NCI-H2029 (cell line): ENCODE measurements at places on chromosomes 16 and 17.

DNA sequence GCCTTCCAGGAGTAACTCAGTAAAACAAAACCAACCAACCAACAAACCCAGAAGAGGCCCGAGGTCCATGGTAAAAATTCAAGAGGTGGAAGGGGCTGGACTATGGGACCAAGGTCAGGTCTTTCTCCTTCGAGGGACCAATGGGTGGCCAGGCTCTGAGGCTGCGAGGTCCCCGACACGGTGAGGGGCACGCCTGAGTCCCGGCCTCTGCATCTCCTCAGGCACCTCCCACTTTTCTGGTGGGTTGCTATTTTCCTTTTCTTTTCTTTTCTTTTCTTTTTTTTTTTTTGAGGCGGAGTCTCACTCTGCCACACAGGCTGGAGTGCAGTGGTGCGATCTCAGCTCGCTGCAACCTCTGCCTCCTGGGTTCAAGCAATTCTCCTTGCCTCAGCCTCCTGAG is 18.0 kb downstream of the CD7 start:
- no peak for DNase-seq

DNA sequence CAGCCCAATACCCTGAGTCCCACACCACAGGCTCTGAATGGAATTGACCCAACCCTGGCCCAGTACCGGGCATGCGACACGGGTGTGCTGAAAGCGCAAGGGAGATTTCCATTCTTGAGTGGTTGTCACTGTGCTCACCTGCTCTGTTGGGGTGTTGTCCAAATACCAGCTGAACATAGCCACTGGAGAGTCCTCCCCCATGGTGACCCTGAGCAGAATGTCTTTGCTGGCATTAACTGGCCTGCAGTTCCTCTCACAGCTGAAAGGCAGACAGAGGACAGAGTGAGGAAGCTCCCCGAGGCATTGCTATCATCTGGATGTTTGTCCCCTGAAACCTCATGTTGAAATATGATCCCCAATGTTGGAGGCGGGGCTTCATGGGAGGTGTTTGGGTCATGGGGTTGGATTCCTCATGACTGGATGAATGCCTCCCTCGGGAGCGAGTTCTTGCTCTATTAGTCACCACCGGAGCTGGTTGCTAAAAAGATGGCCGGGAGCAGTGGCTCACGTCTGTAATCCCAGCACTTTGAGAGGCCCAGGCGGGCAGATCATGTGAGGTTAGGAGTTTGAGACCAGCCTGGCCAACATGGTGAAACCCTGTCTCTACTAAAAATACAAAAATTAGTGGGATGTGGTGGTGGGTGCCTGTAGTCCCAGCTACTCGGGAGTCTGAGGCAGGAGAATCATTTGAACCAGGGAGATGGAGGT is 57.3 kb upstream of the BCO1 start:
- DNase-seq, result peak; percentile 22

DNA sequence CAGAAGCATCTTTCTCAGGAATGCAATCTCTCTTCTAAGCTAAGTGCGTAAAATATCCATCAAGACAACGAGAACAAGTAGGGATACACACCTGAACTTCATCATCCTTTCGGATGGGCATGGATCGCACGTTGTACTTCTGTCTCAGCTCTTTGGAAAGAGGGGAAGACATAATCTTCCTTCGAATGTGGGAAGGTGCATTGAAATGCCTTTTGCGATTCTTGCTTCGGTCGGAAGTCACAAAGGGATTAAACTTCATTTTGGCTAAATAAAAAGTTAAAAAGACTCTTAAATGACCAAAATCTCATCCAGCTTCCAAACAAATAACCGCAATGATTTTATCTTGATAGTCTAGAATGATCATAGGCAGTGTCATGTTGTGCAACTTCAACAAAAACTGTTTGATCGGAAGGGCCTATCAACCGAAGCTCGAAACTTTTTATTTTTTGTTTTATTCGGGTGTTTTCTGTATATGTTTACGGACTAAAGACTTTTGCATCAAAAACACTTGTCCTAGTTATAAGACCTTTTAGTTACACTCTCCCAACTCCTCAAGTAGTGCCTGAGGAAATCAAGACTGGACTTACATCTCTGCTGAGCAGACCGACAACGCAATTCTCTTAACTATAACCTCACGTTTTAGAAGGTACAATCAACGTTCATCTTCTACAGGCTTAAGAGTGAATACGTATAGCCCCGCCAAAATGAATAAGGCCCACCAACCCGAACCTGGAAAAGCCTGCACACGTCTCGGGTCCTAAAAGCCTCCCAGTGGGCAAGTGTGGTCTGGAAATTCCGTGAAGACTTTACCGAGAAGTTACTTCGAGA is 727 bp downstream of the RPL26 start:
- DNase-seq, result no peak

DNA sequence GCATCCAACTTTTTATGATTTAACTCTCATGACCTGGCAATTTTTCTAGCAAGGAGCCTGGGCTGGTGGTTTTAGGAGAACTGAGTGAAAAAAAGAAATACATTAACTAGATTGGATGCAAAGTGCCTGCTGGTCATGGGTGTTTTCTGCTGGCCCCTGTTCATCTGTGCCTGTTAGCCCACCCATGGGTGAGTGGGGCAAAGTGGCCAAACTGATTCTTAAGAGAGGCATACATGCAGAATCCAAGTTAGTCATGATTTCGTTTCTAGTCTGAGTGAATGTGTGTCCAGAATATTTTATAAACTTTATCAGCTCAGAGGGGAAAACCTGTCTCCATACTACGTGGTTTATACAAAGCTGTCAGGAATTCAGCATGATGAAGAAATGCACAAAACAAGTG is 4.6 kb upstream of the ITGAD start:
- DNase-seq, result no peak

- no peak for DNase-seq
These were observed 18.7 kb upstream of the RFFL start for GRCh38 chr17:35082073-35082657.

DNA sequence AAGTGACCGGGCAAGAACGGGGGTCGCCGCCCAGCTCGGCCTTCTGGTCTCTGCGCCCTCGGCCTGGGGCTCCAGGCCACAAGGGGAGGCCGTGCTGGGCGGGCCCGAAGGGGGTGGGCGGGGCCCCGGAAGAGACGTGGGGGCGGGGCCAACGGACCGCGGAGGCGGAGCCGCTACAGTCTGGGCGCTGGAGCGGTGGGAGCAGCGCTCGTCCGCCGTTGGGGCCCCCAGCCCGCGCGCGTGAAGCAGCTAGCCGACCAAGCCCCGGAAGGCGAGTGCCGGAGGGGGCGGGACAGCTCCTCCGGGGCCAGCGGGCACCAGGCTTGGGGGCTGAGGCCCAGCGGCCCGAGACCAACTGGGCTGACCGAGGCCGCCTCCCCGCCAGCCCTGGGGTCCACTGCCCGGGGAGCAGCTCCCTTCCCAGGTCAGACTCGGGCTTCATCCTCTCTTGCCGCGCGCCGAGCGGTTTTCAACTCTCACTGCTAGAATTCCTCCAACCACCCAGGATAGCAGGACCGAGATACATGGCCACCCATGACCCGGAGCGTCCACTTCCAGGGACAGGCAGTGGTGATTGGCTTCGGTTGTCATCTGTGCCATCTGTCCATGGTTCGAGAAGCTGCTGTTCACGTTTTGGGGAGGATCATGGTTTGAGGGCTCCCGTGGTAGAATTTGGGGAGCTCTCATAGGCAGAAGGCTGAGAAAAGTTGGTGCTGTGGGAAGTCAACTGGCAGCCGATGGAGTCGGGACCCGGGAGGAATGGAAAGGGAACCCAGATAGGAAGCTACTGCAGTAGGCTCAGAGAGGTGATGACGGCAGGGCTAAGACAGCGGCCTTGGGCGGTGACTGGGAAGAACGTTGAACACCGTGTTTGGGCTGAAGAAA is 44.6 kb upstream of the LCMT1 start:
- peak; percentile 53 for DNase-seq

DNA sequence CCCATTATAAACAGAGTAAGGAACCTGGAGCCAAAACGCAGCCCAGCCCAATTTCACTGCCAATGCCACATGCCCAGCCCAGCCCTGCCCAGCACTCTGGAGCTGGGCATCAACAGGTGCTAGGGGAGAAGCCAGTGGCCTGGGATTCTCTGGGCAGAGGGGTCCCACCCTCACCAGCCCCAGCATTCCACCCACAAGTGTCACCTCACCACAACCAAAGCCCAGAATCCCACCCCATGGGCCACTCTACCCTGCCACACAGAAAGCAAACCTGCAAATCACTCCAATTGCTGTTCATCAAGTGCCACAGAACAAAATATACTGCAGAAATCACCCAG is 102.5 kb upstream of the CDH5 start:
- DNase-seq, result no peak

GRCh38 chr17:47803751-47804150 is 17.8 kb downstream of the OSBPL7 start:
- no peak for DNase-seq

DNA sequence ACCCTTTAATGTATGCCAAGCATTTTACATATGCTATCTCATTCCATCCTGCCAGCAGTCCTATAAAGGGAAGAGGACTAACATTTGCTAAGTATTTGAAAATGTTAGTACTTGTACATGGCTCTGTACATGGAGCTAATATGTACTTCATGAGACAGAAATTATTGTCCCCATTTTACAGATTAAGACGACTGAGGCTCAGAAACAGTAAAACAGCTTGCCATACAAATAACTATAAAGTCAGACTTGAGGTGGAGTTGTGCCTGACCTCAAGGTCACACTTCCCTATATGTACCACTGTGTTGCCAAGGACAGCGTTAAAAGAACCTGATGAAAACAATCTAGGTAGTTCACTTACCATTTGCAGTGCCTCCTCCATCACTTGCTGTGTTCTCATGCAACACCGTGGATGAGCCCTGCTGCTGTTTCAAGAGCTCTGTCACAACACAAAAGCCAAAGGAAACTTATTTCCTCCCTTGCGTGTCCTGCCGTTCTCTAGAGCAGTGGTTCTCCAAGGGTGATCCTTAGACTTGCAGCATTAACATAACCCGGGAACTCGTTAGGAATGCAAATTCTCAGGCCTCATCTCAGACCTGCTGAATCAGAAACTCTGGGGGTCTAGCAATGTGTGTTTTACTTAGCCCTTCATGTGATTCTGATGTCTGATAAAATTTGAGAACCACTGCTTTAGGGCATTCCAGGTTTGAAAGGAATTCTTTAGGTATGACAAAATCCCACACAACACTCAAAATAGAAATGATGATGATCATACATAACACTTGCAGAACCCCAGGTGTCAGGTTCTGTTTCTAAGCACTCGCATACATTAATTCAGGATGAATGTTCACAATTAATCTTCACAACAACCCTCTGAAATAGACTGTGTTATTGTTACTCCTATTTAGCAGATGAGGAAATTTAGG is 51.2 kb upstream of the MTMR4 start:
- no peak for DNase-seq

DNA sequence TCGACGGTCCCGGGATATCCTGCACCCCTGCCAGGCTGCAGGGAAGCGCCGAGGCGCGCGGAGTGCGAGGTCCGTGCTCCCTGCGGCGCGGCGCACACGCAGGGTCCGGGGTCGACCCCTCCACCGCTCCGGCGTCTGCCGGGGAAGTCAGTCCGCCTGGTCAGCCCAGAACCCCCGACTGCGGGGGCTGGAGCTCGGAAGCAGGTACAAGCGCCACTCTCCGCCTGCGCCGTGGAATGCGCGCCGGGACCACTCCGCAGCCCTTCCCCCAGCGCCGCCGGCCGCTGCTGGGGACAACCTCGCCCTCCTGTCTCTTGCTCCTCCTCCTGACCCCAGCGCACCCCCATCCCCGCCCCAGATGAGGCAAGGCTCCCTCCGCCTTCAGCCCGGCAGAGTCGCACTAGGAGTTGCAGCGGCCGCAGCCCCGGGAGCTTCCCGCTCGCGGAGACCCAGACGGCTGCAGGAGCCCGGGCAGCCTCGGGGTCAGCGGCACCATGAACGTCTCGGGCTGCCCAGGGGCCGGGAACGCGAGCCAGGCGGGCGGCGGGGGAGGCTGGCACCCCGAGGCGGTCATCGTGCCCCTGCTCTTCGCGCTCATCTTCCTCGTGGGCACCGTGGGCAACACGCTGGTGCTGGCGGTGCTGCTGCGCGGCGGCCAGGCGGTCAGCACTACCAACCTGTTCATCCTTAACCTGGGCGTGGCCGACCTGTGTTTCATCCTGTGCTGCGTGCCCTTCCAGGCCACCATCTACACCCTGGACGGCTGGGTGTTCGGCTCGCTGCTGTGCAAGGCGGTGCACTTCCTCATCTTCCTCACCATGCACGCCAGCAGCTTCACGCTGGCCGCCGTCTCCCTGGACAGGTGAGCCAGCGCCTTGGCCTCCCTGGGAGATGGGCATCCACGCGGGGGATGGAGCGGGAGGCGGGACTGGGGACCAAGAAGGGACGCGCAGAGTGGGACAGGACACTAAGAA is at the start of gene GALR2:
TSS of gene GALR2 (plus strand) at position 392 of the 974 bp plus-strand sequence. CDS start at position 495, 103 bp downstream.
- no peak for DNase-seq

DNA sequence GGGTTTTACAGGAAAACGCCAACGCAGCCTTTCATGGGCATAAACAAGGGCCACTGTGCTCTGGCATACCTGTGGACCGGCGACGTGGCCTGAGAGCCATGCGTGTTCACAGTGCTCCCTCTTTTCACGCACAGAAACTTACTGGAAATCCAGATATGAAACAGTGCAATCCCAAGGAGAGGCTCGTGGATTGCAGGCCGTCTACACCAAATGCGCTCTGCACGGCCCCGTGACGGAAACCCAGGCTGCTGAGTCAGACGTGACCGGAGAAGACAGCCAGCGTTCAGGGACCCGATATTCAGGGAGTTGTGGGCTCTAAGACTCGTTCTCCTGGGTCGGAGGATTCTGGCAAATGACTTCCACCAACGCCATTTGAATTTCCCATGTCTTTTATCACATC is 129.2 kb downstream of the FOXL1 start:
- no peak for DNase-seq

GRCh38 chr17:7803981-7804380 is 30.0 kb upstream of the KDM6B start:
- DNase-seq, result peak; percentile 67

DNA sequence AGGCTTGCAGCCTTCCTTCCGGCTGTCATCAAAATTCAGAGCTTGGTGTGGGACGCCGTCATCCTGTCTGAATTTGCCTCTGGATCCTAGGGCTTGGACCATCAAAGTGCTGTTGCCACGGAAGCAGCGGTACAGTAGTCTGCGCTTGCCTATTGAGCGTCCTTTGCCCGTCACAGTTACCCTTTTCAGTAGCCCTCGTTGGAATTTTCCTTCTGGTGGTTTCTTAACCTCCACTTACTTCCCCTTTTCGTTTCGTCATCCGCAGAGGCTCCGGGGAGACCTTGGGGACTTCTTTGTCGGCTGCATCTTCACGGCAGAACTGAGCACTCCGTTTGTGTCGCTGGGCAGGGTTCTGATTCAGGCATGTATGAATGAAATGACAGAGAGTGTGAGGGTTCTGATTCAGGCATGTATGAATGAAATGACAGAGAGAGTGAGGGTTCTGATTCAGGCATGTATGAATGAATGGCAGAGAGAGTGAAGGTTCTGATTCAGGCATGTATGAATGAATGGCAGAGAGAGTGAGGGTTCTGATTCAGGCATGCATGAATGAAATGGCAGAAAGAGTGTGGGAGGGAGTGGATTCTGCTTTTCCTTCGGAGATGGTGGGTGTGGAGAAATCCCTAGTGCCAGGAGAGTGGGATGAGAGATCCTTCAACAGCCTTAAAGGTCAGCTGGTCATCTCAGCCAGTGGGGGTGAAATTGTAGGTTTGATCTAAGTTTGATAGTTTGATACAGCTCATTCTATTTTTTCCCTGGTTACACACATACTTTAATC is 8.0 kb downstream of the TLCD3A start:
- no peak for DNase-seq
